Activated T-helper 1 cell treated with anti-CD3 and anti-CD28 coated beads, Interleukin-2, amount 50 U/mL, for 16 hours (primary cell): ENCODE measurements at places on chromosomes 2 and 18.

- no peak for DNase-seq
These were observed 41.1 kb downstream of the UPP2 start for GRCh38 chr2:158142568-158143332.

- no peak for DNase-seq
These were observed 38.4 kb upstream of the UBXN4 start for GRCh38 chr2:135703300-135703699.

- no peak for DNase-seq
These were observed 20.9 kb downstream of the ITGAV start for GRCh38 chr2:186610785-186611184.

GRCh38 chr2:196513796-196514526, 125.6 kb upstream of the CCDC150 start:
- no peak for DNase-seq
